Caco-2 (cell line): ENCODE measurements at places on chromosomes 12 and 14. TPM values are rescaled to one million over a fixed set of nuclear protein-coding genes. Genes with fewer than 3 reads are reported as not detected.

DNA sequence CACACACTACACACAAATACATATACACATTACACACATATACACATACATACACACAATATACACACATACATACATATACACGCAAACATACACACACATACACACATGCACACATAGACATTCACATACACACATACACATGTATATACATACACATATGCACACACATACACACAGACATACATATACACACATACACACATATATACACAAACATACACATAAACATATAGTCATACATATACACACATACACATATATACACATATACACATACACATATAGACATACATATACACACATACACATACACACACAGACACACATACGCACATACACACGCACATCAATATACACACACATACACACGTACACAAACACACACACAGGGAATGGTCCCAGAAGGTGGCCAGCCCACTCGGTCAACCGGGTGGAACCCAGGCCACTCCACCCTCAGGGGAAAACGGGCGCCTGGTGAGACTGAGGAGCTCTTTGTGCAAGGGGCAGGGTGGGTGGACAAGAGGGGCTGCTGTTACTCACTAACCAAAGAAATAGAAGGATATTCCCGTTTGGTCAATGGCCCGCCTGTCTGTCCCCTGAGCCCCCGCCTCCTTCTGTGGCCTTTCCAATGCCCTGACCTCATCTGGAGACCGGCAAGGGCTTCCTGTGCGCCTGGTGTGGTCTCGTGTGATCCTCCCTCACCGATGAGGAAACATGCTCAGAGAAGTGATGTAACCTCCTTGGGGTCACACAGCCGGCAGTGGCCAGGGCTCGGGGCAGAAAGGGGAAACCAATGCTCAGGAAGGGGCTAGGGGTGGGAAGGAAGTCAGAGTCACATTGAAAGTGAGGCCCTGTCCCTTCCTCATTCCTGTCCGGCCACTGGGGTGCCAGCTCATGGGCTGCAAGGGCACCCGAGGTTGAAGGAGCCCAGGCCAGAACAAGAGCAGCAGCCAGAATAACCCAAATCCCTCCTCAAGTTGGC, 5.3 kb downstream of the TRPV4 start:
- peaks cover 10% of the 10 kb centered on the region; the same call in 1 of the 2 replicates for H3K4me1 ChIP-seq
- no peak overlapping the region for H3K4me3 ChIP-seq
- H3K36me3 ChIP-seq, result no peaks in the 10 kb centered on the region
- no peak overlapping the region for H3K27ac ChIP-seq

- H3K36me3 ChIP-seq, result no peaks in the 10 kb centered on the region
- no peak for DNase-seq
- H3K27ac ChIP-seq, result no peak overlapping the region
These were observed 10.6 kb downstream of the EML1 start for GRCh38 chr14:99803803-99804202.

Gene LPCAT3
- total RNA-seq, result 142 and 155 TPM in 2 replicates

Gene GALNT16
- total RNA-seq, result 3.2 and 3.8 TPM in 2 replicates

- DNase-seq, result no peak
- H3K27ac ChIP-seq, result no peak overlapping the region
- no peak overlapping the region for H3K4me3 ChIP-seq
- no peaks in the 10 kb centered on the region for H3K4me1 ChIP-seq
- no peaks in the 10 kb centered on the region for H3K36me3 ChIP-seq
These were observed 106.7 kb upstream of the MIS18BP1 start for GRCh38 chr14:45359746-45360145.

- H3K4me3 ChIP-seq, result no peak overlapping the region
- H3K27me3 ChIP-seq, result no peaks in the 10 kb centered on the region
- no peak overlapping the region for H3K27ac ChIP-seq
- H3K4me1 ChIP-seq, result peaks cover 6% of the 10 kb centered on the region
- H3K36me3 ChIP-seq, result no peaks in the 10 kb centered on the region
These were observed 17.8 kb downstream of the TAS2R50 start for GRCh38 chr12:10968765-10969456.
